Cortex of kidney (tissue), 1 donor: ENCODE measurements at places on chromosomes 4 and X.

DNA sequence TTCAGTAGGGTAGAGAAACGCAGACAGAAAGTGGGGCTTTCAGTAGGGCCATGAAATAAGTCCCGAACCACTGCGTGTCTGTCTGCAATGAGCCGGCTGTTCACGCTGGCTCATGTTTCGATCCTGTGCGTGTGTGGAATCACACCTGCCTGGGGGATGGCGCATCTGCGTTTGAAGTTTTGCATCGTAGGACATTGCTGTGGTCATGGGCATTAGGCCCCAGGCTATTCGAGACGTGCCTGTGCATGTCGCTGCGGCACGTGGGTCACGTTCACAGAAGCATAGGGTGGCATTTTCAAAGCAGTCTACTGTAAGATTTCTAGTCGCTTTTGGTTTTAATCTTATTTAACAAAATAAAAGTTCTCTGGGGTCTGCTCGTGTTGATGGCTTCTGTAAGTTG is 25.5 kb upstream of the HGFAC start:
- no peak for DNase-seq

GRCh38 chr4:26367811-26368210 is 47.0 kb downstream of the RBPJ start:
- no peak for DNase-seq

GRCh38 chr4:108165586-108165985 is 3.1 kb downstream of the LEF1 start:
- no peak for DNase-seq

DNA sequence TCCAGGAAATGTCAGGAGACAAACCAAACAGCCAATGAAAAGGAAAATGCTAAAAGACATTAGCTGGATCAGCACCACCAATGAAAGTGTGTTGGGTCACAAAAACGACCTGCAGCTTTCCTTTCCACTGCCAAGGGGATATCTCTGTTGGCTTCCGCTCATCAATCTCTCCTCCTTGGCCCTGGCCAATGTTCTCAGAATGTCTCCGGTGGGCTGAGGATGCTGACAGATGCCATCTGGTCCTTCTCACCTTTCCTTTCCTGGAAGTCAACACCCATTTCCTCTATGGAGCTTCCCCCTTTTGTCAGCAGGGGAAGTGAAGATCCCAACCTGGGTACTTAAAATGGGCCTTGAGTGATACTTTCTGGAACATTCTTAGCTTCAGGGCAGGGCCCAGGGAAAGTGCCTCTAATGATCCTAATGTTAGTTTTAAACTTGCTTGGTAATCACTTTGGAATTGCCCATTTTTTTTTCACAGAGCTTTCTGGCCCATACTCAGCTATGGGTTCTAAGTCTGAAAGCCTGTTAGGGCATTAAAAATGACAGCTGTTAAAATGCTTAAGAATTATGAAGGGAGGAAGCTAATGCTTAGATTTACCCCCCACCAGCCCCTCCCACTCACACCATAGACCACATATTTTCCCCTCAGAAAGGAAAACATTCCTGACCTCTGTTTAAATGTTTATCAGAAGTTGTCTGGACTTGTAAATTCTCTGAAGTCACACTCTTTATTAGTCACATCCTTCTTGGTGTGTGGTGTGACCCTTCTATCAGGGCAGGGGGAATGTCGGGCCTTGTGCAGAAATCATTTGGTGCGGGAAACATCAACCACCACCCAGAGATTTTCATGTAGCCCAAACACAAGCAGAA is 29.2 kb downstream of the IGFBP7 start:
- no peak for DNase-seq

DNA sequence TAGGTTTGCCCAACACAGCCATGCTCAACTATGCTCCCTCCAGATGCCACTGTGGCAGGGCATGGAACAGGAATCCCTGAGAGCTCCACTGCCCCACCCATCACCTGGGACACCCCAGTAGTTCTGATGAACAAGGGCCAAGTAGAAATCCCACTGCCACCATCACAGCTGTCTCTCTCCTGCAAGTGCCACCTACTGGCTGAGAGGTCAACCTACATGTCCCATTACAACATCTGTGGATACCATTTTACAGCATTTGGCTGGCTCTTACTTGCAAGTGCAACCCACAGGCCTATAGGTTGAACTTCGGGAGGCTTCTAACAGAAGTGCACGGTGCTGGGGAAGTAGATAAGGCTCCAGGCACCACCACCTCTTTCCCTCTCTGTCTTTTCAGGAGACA is 142.5 kb downstream of the CXXC4 start:
- no peak for DNase-seq

DNA sequence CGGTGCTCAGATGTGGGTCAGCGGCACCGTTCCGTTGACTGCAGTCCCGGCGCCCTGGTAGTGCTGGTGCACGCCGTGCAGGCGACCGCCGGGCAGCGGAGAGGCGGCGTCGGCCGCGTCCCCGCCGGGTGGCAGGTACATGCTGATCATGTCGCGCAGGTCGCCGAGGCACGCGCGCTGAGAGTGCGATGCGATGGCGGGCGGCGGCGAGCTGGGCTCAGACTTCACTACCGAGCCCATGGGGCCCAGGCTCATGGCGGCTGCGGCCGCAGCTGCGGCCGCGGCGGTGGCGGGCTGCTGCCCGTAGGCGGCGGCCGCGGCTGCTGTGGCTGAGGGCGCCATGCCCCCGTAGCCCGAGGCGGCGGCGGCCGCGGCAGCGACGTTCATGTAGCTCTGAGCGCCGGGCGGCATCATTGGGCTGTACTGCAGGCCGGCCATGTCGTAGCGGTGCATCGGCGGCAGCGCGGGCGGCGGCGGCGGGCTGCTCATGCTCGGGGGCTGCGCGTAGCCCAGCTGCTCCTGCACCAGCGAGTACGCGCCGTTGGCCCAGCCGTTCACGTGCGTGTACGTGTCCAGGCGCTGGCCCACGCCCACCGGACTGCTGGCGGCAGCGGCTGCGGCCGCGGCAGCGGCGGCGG is 1.0 kb downstream of the SOX3 start:
- DNase-seq, result no peak

- no peak for DNase-seq
These were observed 3.3 kb downstream of the ADGRL3 start for GRCh38 chr4:61203436-61203790.

- DNase-seq, result no peak
These were observed 67.9 kb downstream of the SLAIN2 start for GRCh38 chr4:48409203-48409602.

GRCh38 chr4:155552180-155552579 is 114.5 kb upstream of the GUCY1A1 start:
- DNase-seq, result no peak

DNA sequence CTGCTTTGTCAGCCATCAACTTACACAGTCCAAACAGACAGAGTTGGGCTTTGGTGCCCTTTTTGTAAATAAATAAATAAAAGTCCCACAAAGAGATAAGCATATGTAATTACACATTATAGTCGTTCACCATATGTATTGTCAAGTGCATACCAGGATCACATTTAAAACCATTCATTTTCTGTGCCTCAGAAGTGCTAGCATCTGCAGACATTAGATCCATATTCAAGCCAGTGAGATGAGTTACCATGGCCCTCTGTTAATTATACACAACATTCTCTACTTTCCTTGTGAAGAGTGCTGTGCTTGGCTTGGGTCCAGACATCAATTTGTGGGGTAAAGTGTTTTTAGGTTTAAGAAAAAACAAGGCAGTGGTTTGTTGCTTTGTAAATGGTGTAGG is 76.8 kb downstream of the ENOX2 start:
- DNase-seq, result no peak

DNA sequence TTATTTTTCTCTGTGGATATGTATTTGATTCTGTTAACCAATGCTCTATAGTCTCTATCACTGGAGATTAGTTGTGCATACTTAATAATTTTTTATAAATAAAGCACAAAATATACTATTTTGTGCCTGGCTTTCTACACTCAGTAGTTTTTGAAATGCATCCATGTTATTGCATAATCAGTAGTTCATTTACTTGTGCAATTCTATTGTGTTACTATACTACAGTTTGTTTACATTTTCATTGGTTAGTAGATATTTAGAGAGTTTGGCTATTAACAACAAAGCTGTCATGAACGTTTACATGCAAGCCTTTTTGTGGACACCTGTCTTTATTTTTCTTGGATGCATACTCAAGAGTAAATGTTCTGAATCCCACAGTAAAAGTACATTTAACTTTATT is 265.0 kb upstream of the FAT4 start:
- no peak for DNase-seq

GRCh38 chr4:99201690-99202089 is 17.4 kb downstream of the ADH6 start:
- DNase-seq, result no peak

GRCh38 chr4:93761286-93761685 is 67.3 kb upstream of the ATOH1 start:
- DNase-seq, result no peak

DNA sequence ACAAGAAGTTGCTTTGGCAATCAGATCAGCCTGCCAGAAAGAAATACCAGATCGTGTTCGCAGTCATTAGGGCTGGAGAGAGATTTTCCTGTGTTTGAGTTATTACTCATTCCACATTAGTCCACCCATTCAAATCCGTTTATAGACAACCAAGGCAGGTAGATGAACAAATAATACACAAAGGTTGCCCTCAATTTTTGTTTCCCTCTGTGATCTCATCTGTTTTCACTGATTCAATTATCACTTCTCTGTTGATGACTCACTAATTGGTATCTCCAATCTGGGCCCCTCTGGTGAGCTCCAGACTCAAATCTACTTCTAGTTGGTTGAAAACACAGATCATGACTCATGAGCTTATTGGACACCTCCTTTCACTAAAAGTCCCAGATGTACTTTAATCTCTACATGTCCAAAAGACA is 54.5 kb downstream of the CHM start:
- DNase-seq, result no peak

- DNase-seq, result no peak
These were observed 17.1 kb downstream of the RCHY1 start for GRCh38 chr4:75497133-75497532.

- DNase-seq, result no peak
These were observed 142.0 kb downstream of the RTL3 start for GRCh38 chrX:78517124-78517523.

DNA sequence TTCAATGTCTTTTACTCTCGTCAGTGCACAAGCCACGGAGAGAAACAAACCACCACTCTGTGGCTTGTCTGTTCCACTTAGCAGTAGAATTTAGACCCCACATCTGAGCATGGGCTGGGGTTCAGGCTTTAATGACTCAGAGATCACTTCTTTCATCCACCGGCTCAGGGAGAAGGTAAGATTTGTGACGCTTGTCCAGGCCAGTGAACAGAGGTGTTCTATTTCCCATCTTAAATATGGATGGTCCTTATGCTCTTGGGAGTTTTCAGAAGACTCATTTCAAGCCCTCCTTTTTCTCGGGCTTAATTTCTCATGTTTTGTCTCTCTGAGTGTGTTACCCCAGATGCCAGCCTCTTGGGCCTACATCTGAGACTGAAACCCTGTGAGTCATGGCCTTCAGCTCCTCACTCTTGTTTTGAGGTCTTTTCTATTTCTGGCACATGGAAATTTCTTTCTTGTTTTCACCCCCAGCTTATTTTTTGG is 127.4 kb upstream of the SFRP2 start:
- no peak for DNase-seq

DNA sequence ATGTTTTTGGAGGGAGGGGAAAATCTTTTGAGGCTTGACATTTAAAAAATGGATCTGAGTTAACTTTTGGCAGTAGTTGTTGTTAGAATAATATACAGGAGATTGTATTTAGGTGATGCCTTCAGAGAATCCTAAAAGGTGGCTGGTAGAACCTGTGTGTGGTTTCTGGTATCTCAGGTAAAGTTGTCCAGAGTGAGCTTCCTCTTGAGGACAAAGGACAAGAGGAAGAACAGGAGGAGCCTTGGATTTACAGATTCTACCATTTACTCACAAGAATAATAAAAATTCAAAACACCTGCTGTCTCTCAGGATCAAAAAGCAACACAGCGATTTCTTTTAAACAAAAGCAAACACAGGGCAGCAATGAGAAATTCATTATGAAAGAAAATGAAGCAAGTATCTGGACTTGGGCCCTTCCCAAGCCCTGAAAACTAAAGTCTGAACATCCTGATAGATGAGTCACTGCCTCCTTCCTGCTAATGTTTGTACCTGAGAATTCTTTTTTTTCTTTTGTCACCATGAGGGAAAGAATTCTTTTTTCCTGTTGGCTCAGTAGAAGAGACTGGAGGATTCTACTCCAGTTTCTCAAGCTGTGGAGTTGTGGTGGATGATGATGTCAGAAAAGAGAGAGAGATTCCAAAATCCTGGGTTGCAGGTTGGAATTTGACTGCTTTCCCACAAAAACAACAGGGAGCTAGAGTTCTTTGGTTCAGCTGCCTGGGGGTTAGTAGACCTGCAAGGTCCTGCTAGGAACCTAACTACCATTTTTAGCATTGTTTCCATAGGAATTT is 31.5 kb upstream of the RAPGEF2 start:
- no peak for DNase-seq

- DNase-seq, result no peak
These were observed 16.2 kb upstream of the FHL1 start for GRCh38 chrX:136130931-136131833.

GRCh38 chrX:65871671-65872311 is 168.1 kb downstream of the VSIG4 start:
- no peak for DNase-seq

GRCh38 chr4:25919676-25920075 is 5.7 kb downstream of the SMIM20 start:
- DNase-seq, result no peak

GRCh38 chr4:6386091-6386490 is 86.3 kb downstream of the PPP2R2C start:
- no peak for DNase-seq

DNA sequence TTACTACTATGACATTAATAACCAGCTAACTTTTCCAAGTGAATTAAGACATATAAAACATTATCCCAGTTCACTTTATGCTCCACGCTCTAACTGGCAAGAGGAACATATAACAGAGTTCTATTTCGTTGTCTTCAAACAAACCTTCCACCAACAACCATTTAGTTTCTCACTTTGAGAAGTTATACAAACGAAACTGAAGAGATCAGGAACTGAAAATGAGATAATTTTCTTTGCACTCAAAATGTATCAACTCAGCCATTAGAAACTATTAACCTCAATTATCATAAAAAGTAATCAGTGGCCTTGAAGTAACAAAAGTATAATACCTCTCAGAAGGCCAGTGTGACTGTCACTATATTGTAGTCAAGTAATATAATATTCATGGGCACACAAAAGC is 70.1 kb downstream of the CHM start:
- no peak for DNase-seq

DNA sequence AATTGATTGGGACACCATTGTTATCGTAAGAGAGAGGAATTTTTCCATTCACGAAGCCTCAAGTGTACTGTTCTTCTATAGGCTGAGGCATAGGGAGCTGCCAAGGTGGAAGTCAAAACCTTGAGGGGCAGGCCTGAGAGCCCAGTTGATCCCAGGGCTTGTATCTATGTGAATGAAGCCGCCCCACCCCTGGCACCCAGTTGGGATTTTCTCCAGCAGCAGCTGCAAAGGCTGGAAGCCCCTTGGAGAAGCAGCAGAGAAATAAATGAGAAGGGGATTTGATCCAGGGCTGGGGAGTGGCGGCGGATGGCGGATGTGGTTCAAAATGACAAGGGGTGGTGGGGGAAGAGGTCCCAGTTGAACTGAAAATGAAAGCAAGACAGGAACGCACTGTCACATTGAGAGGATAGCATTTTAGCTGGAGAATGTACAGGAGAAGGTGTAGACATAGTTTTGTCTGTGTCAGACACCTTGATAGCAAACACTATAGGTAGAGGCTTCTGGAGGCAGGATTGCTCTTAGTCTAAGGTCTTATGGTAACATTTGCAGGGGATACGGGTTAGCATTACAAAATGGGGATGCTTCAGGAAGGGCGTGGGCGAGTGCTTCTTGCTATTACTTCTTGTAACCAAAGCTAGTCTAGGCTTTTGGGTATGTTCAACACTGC is 32.6 kb downstream of the DOCK11 start:
- no peak for DNase-seq

GRCh38 chr4:26281881-26282280 is 38.9 kb upstream of the RBPJ start:
- no peak for DNase-seq
